NAMALWA (cell line): ENCODE measurements at places on chromosomes 13 and 19.
A peak's percentile ranks its signal among the peaks of the same experiment; 100 is the strongest.

DNA sequence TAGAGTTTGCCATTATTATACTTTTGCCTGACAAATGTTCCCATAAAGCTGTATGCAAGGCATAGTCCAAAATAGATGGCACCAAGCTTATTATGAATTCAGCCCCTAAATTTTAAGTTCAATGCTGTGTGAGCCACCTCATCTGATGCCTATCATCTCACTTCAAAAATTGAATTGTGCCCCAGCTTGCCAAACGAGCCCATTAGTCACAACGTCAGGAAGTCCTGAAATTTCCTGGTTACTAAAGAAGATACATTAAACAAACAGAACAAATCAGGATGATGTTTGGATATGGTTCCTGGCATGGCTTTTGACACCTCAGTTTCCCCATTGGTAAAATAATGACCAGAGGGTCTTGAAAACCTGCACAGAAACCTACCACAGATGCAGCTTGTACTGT lies 147.5 kb upstream of the SOX21 start:
- DNase-seq = no peak

- no peak for DNase-seq
These were observed 754.9 kb downstream of the OLFM4 start for GRCh38 chr13:53783471-53783870.

DNA sequence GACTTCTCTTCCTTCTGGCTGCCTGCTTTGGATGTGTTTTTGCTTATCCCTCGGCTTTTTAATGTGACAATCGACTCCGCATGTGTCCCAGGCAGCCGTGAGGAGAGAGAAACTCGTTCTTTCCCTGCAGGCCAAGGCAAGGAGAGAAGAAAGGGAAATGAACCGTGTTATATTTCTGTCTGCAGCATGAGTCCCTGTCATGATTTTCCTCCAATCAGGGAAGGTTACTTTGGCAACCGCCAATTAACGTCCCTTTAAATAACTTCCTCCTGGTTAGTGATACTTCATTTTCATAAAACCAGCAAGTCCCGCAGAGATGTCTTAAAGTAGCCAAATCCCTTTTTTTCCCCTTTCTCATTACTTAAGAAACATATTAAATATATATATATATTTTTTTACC lies 42.6 kb downstream of the RFC3 start:
- no peak for DNase-seq

- no peak for DNase-seq
These were observed 35.1 kb downstream of the GJA3 start for GRCh38 chr13:20125783-20126165.

DNA sequence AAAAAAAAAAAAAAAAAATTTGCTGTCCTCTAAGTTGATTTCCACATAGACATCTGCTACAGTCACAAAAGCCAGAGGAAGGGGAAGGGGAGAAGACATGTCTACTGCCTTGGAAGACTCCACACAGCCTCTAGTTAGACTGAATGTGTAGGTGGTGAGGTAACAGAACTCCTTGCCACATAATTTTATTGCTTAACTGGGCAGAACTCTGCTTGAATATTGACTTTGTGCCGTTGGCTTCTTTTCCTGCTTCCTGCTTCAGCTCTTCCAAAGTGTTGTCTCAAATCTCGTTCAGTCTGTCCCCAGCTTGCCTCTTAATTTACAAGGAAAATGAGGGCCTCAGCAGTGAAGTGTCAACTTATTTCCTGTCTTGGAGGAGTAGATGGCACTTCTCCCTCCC lies 37.1 kb downstream of the ESD start:
- no peak for DNase-seq

DNA sequence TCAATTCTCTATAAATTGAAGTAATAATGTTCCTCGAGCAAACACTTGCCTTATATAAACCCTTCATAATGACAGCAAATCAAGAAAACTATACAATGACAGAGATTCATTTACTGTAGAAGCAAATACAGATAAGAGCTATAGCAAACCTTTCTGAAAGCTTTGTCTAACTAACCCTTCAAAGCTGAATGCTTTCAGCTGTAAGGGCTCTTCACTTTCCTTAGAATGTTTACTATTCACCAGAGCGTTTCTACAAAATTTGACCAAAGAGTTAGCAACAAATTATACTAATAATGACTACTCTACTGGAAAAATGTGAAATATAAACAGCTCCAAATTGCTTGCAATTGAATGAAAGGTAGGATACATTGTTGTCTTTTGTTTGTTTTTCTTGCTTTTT lies 218.1 kb downstream of the SLITRK5 start:
- no peak for DNase-seq

DNA sequence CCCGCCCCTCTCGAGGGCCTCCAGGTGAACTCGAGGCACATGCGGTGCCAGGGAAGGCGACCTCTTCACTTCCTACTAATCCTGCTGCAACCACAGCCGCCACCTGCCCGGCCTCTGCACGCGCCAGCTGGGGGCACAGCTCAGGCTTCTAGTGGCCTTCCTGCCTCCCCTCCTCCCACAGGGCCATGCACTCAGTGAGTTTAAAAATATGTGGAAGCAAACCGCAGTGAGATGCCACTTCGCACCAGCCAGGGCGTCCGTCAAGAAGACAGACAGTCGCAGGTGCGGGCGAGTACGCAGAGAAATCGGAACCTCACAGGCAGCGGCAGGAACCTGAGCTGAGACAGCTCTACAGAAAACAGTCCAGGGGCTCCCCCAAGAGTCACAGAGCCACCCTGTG lies 10.4 kb downstream of the LMNB2 start:
- peak; percentile 89 for DNase-seq

- DNase-seq = peak; percentile 57
These were observed 3.7 kb upstream of the FCER2 start for GRCh38 chr19:7705387-7706187.

GRCh38 chr13:43546251-43546650 lies 240.5 kb downstream of the ENOX1 start:
- no peak for DNase-seq

DNA sequence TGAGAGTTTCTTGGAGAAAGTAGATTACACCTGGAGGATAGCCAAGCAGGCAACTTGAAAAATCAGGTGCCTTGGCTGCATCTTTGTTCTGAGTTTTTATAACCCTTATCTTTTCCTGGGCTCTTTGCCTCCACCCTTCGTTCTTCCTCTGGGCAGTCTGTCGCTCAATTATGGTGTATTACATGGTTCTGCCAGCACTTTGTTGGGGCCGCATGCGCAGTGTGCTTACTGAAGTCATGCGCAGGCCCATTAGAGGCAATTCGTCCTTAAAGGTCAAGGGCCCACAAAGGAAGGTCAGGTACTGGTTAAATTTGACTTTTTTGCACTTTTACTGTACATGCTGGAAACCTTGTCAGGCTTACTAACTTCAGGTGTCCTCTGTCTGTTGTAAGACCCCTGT lies 761.9 kb upstream of the SLITRK5 start:
- no peak for DNase-seq

DNA sequence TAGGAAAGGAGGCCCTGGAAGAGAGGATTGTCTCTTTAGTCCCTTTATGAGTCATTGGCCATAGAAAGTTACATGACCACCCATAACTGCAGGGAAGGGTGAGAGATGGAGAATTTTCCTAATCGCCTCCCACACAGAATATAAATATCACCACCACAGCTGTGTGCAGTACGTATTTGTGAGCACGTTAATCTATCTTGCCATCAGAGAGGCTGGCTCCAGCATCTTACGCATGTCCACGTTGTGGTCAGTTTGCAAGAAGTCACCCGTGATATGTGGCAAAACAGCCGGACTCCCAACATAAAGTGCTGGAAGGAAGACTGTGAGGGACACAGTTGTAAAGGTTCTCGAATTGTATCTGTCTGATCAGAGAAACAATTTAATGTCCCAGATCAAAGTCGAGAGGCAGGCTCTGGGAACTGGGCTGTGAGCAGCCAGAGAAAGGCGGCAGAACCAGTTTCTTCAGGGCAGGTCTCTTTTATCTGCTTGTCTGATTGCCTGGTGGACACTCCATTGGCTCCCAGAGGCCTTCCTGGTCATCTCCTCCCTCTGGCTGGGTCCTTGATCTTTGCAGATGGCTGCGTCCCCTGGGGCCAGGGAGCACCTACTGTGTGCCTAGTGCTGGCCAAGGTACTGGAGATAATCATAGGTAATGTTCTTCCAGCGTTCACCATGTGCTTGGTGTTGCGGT lies 74.9 kb downstream of the SIPA1L3 start:
- no peak for DNase-seq

DNA sequence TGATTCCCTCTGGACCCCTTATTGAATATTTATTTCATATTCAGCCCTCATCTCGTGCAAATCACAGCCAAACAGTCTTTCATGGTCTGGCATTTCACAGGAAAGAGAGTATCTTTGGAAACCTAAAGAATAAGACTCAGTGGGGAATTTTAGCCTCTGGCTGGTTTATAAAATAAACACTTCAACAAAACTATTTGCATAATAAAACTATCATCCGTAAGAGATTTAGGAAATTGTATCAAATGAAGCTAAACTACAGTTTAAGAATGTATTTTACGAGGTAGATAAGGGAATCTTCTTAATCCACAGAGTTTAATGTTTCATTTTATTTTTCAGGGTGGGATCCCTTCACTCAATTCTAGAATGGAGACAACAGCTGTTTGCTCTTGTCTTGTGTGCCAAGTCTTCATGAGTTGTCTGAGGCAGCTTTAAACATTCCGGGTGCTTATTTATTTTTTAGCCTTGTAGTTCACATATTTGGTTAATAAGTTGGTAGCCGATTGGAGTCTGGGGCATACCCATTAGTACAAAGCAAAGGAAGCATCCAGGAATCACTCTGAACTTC lies 634.4 kb upstream of the KLF12 start:
- no peak for DNase-seq

- DNase-seq = no peak
These were observed 4.4 kb upstream of the C19orf18 start for GRCh38 chr19:57978586-57979289.

DNA sequence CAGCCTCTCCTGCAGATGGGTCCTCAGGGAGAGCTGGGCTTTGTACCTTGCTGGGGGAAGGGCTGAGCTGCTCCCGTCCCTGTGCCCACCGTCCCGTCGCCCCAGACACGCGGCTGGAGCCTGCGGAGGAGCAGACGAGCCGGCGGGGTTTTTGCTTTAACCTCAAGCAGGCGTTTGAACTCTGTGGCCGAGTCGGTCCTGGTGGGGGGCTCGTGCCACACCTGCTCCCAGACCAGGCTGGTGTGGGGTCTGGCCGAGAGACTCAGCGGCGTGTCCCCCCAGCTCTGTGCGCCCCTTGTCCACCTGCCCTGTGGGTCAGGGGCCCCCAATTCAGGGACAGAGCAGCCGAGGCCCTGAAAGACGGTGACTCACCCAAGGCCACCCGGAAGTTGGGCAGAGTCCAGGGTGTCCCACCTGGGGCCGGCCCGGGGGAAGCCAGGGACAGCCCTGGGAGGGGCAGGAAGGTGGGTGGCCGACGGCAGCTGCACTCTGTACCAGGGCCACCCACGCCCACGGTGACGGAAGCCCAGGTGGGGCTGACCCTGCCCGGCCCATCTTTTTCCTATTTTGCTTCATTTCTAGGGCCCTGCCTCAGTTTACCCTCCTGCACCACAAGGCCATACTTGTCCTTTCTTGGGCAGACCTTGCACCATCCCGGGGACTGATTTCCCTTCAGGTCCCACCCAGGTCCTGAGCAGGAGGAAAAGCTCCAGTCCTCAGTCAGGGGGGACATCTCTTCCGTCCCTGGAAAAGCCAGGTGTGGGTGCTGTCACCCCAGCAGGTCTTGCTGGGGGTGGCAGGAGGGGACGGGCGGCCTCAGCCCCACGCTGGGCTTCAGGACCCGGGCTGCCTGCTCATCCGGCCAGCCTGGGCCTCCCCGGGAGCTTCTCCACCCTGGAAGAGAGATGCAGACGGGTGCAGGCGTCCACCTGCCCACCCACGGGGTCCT lies 5.3 kb downstream of the EFNA2 start:
- DNase-seq = no peak

- DNase-seq = no peak
These were observed 13.9 kb upstream of the FBXL3 start for GRCh38 chr13:77040835-77041234.

DNA sequence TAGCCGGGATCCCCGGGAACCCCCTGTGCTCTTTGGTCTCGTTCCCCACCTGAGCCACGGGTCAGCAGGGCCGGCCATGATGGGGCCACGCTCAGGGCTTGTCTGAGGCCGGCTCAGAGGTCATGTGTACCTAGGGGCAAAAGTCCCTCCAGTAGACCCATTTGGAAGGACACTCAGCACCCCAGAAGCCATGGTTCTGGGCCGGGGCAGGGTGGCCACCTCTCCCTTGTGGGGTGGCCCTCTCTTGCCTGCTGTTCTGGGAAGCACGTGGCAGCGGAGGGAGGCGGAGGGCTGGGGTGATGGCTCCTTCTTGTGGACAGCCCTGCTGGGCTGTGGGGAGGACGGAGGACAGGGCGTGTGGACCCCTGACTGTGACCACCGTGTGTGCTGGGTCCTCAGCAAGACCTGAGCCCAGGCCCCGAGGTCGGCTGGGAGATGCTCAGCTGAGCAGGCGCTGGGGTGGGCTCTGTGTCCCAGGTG lies 6.4 kb upstream of the PEAK3 start:
- DNase-seq = no peak

DNA sequence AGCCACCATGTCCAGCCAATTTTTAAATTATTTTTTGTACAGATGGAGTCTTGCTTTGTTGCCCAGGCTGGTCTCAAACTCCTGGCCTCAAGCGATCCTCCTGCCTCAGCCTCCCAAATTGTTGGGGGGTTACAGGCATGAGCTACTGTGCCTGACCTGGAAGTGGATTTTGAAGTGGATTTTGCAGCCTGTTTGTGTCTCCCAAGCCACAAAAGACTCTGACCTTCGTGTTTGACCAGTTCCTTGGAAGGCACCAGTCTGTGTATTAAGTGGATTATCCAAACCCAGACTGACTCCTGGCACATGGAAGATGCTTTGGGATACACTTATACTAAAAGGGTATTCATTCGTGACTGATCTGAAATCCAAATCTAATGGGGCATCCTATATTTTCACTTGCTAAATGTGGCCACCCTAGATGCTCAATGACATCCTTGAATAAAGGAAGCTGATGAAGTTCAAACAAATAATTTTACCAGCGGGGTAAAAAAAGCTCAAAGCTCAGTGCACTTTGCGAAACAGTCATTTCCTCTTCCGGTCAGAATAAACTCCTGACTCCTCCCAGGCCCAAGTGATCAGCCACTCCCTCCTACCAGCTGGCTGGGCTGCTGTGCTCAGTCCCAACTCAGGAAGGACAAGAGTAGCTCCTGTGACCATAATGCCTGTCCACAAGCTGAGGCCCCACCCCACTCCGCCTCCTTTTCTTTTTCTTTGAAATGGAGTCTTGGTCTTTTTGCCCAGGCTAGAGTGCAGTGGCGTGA lies 32.6 kb upstream of the GATAD2A start:
- DNase-seq = peak; percentile 85

DNA sequence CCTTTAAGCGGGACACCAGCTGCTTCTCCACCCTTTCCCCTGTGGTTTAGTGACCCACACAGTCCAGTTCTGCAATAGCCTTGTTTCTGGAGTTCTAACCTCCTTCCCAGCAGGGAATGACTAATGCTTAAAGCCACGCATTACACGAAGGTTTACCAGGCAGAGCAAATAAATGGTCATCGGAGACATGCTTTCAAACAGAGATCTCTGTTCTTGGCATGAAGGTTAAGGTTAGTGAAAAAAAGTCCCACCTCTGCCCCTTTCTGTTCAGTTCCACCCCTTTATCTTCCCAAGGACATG lies 25.3 kb upstream of the MEDAG start:
- no peak for DNase-seq
